ENCODE measurements at places on chromosomes 7 and 10.
A peak's percentile ranks its signal among the peaks of the same experiment; 100 is the strongest.

GRCh38 chr7:96397936-96398598 lies 76.2 kb upstream of the SLC25A13 start:
- no peaks in the 10 kb centered on the region for H3K27me3 ChIP-seq
- peaks cover 6% of the 10 kb centered on the region for H3K4me1 ChIP-seq
- no peak for DNase-seq
- no peaks in the 10 kb centered on the region for H3K36me3 ChIP-seq

GRCh38 chr7:27922907-27923641 lies 183.1 kb downstream of the TAX1BP1 start:
- no peaks in the 10 kb centered on the region for H3K36me3 ChIP-seq
- peaks cover 8% of the 10 kb centered on the region for H3K27me3 ChIP-seq
- H3K4me3 ChIP-seq: no peak overlapping the region
- H3K27ac ChIP-seq: no peak overlapping the region
- DNase-seq: no peak

GRCh38 chr10:83680470-83680891 lies 458.8 kb upstream of the GHITM start:
- H3K4me3 ChIP-seq: no peak overlapping the region
- H3K4me1 ChIP-seq: no peaks in the 10 kb centered on the region
- DNase-seq: no peak
- H3K36me3 ChIP-seq: no peaks in the 10 kb centered on the region
- no peaks in the 10 kb centered on the region for H3K27me3 ChIP-seq

DNA sequence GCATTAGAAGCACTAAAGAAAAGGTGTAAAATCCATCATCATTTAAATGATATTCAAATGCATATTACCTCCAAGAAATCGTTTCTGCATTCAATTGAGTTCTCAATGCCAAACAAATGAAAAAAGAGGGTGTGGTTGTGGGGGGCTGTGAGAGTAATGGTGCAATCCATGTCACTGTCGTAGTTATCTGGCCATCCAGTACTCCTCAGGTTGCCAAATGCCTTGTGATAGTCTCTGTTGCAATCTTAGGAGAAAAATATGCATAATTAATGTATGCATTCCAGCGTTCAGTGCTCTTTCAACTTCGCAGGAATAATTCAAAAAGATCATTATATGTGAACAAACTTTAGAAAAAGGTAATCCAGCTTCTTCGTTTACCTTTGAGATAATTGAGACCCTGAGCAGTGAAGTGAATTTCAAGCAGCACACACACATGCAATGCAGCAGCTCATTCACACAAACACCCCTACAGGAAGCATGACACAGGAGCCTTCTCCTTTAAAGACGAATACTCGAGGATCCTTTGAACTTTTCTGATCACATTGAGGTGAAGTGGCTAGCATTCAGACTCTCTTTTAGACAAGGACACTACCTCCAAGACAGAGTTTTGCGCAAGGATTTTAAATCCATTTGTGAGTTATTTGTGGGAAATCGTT lies 73.4 kb downstream of the OR13A1 start:
- no peaks in the 10 kb centered on the region for H3K4me1 ChIP-seq
- DNase-seq: no peak
- H3K27me3 ChIP-seq: no peaks in the 10 kb centered on the region
- H3K36me3 ChIP-seq: no peaks in the 10 kb centered on the region
- no peak overlapping the region for H3K4me3 ChIP-seq
- no peak overlapping the region for H3K27ac ChIP-seq

DNA sequence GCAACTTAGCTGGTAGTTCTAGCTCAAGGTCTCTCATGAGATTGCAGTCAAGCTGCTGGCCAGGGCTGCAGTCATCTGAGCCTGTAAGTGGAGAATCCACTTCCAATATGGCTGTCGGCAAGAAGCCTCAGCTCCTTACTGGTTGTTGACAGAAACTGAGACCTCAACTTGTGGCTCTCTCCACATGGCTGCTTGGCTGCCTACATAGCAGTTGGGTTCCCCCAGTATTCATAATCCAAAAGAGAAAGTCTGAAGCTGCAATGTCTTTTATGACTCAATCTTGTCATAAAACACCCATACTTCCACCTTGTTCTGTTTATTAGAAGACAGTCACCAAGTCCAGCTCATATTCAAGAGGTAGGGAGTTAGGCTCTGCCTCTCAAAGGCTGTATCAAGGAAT lies 334.9 kb upstream of the KMT2E start:
- DNase-seq: no peak
- no peak overlapping the region for H3K27ac ChIP-seq
- H3K36me3 ChIP-seq: no peaks in the 10 kb centered on the region
- H3K4me1 ChIP-seq: no peaks in the 10 kb centered on the region
- no peaks in the 10 kb centered on the region for H3K27me3 ChIP-seq
- no peak overlapping the region for H3K4me3 ChIP-seq

DNA sequence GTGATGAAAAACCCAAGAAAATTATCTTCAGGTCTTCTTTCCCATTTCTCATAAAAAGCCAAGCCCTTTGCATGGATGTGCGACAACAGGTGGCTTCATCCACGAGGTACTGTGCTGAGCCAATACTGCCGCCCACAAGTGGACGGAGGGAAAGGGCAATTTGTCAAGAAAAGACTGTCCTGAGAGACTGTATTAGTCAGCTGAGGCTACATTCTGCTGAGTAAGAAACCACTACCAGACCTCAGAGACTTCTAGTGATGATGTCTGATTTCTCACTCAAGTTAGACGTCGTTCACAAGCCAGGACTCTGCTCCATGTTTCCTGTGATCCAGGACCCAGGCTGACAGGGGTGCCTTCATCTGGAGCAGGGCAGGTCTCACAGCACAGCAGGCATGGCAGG lies 171.5 kb upstream of the CDCA7L start:
- peaks cover 2% of the 10 kb centered on the region for H3K36me3 ChIP-seq
- no peak overlapping the region for H3K27ac ChIP-seq
- peaks cover 11% of the 10 kb centered on the region for H3K4me1 ChIP-seq
- DNase-seq: no peak
- no peaks in the 10 kb centered on the region for H3K27me3 ChIP-seq
- no peak overlapping the region for H3K4me3 ChIP-seq

DNA sequence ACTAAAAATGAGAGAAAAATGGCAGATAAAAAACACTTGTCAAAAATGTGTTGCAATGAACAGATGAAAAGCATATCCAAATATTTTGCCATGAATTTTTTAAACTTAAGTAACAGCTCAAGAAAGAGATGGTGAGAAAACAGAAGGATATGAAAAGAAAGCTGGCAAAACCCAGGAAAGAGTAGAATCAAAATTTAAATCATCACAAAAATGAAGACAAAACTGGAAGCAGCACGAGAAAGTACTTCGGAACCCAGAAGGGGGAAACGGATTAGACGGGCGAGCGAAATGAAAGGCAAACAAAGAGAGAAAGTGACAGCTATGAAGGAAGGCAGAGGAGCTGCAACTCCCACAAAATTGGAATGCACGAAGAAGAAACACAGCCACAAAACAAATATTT lies 60.2 kb downstream of the KCNH2 start:
- no peak overlapping the region for H3K27ac ChIP-seq
- DNase-seq: no peak
- no peaks in the 10 kb centered on the region for H3K27me3 ChIP-seq
- no peaks in the 10 kb centered on the region for H3K4me1 ChIP-seq
- H3K36me3 ChIP-seq: no peaks in the 10 kb centered on the region

- no peaks in the 10 kb centered on the region for H3K36me3 ChIP-seq
- no peaks in the 10 kb centered on the region for H3K27me3 ChIP-seq
- no peaks in the 10 kb centered on the region for H3K4me1 ChIP-seq
- H3K27ac ChIP-seq: no peak overlapping the region
- H3K4me3 ChIP-seq: no peak overlapping the region
- no peak for DNase-seq
These were observed 396.7 kb upstream of the SORCS1 start for GRCh38 chr10:107561136-107561650.

- no peaks in the 10 kb centered on the region for H3K4me1 ChIP-seq
- no peak overlapping the region for H3K4me3 ChIP-seq
- H3K36me3 ChIP-seq: no peaks in the 10 kb centered on the region
- H3K27ac ChIP-seq: no peak overlapping the region
- no peak for DNase-seq
These were observed 349.5 kb upstream of the ZNF32 start for GRCh38 chr10:43998021-43998809.

DNA sequence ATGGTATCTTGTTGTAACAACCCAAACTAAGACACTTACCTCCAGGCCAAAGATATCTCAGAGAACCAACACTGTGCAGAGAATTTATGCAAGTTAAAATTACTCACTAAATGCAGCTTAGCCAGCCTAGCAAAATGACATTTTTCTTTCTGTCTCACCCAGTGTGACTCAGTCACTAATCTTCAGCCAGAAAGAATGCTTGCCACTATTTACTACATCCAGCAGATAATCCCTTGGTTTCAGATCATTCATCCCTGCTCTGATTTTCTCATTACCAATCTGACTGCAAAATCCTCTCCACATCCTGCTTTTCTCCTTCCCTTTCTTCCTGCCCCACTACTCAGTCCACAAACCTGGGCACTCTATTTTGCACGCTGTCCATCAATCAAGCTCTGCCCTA lies 93.5 kb upstream of the NEBL start:
- no peaks in the 10 kb centered on the region for H3K36me3 ChIP-seq
- no peak overlapping the region for H3K4me3 ChIP-seq
- no peak for DNase-seq
- no peaks in the 10 kb centered on the region for H3K27me3 ChIP-seq
- H3K4me1 ChIP-seq: peaks cover 17% of the 10 kb centered on the region

GRCh38 chr7:40937879-40938278 lies 765.0 kb downstream of the INHBA start:
- H3K27ac ChIP-seq: no peak overlapping the region
- peak; percentile 6 for DNase-seq
- no peaks in the 10 kb centered on the region for H3K36me3 ChIP-seq

DNA sequence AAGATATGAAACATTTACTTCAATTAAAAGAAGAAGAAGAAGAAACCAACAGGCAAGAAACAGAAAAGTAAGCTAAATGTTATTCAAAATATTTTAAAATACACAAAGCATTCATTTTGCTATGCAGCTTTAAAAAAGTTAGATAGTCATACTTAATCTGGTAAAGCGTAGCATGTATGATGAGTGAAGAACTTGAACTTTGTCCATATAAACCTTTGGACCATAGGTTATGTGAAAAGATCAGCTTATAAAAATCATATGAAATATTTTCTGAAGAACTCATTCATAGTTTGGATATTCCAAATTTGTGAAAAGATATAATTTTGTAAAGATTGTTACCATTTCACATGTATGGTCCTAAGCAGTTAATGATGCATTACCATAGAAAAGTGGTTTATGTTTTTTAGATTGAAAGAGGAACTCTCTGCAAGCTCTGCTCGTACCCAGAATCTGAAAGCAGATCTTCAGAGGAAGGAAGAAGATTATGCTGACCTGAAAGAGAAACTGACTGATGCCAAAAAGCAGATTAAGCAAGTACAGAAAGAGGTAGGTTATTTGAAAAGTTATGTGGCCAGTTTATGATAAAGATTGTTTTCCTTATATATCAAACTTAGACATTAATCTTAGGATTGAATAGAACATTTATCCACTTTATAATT lies 37.3 kb downstream of the KIF20B start:
- DNase-seq: no peak
- no peaks in the 10 kb centered on the region for H3K4me1 ChIP-seq
- no peak overlapping the region for H3K27ac ChIP-seq

DNA sequence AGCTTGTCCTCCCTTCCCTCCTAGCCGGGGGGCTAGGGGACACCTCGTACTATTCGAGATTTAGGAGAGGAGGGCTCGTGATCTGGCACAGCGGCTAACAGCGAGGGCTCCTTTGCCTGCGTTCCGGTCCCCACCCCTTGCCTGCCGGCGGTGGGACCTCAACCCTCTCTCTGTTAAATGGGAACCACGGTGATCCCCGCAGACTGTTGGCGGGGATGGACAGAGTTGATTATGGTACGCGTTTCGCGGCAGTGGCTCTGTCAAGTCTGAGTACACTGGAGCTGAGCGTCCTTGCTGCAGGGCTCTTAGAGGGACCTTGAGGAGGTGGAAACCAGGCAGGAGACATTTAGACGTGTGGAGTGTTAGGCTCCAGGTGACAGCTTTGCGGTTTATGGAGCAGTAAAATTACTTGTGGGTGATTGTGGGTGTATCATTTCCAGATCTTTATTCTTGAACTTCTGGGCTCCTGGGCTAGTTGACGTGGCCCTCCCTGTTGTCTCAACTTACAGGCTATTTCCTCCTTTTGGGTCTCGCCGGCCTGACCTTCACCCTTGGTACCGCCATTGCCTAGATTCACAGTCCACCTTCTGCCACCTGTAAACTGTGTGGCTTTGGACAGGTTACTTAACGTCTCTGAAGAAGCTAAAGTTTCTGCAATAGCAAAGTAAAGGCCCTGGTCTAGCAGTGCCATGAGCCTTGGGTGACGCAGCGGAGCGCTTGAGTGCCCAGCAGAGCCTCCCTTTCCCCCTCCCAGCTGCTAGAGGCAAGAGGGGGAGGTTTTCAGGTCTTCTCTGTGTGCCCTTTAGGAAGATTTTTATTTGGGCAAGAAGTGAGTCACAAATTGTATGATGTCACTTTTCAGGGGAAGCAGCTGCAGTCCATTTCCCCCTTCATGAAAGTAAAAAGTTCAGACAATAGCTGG lies 739 bp downstream of the CASP7 start:
- peaks cover 8% of the 10 kb centered on the region for H3K4me1 ChIP-seq
- no peaks in the 10 kb centered on the region for H3K36me3 ChIP-seq
- H3K27ac ChIP-seq: peak overlapping the region; percentile 59
- H3K4me3 ChIP-seq: peak overlapping the region; percentile 67
- no peaks in the 10 kb centered on the region for H3K27me3 ChIP-seq
- no peak for DNase-seq

DNA sequence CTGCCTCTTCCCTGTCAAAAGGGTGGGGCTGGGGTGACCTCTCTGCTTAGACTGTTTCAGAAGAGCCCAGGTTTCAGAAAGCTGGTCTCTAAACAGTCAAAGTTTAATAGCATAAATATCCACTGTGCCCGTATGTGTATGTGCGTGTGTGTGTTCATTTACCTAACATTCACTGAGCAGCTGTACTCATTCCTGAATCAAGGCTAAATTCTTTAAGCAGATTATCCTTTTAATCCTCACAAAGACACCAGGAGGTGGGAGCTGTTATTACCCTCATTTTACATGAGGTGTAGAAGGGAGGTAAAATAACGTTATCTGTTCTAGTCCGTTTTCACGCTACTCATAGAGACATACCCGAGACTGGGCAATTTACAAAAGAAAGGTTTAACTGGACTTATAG lies 72.2 kb downstream of the RSU1 start:
- no peak overlapping the region for H3K27ac ChIP-seq
- no peaks in the 10 kb centered on the region for H3K27me3 ChIP-seq
- H3K4me1 ChIP-seq: no peaks in the 10 kb centered on the region
